Eye (tissue), 1 donor: ENCODE measurements at places on chromosomes 6 and 20.

DNA sequence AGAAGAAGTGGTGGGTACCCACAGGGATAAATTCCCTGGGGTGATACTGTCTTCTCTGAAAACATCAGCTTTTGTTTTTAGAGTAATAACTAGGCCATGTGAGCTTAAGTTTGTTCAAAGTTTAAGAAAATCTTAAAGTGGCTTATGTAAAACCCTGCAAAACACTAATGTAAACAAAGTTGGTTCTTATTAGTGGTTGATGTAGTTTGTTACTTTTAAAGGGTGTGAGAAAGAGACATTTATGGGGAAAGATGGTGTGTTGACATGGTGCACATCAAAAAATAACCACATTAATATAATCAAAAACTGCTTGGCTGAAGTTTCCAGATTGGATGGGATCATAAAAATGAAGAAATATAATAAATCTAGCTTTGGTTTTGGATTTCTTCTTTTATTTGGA lies 119.9 kb downstream of the LAMP5 start:
- DNase-seq = no peak

DNA sequence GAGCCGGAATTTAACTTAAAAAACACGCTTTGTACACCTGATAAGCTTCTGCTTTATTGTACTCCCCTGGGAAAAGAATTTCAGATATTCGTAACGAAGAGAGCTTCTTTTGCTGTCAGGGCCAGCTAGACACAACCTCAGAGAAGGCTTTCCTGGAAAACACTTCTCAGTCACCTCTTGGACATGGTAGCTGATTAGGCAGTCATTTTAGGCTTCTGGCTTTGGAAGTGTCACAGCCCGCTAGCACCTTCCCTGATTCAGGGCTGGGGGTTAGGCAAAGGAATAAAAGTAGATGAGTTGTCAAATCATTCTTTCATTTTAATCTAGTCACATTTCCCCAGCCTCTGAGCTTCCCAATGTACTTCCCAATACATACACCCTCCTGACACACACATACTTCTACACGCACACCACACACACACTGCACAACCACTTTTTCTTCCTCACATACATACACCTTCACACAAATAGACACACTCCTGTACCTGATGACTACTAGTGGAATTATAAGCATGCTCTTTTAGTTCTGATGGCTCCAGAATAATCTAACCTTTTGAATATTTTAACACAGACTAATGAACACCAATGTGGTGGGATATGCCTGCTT lies 34.9 kb upstream of the TINAG start:
- DNase-seq = no peak

GRCh38 chr20:25397096-25397495 lies 6.5 kb upstream of the ABHD12 start:
- DNase-seq = no peak

- no peak for DNase-seq
Observed at GRCh38 chr6:3919130-3919628, 70.0 kb downstream of the FAM50B start.

GRCh38 chr6:9745966-9746365 lies 668.9 kb downstream of the TFAP2A start:
- no peak for DNase-seq

DNA sequence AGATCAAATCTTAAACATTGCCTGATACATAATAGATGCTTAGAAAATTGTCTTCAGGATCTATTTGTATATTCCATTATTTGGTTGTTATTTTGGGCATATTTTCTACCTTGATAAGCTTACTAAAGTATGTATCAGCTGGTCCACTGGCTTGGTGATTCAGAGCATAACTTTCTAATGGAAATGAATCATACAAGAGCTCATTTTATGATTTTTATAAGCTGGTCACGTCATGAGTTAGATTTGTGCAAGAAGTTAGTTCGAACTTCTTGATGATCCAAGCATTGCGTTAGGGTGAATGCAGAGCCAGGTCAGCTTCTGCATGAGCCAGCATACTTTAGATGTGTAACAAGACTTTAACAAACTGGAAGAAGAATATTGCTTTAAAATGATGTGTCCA lies 144.5 kb upstream of the FLRT3 start:
- no peak for DNase-seq

GRCh38 chr20:41475503-41475902 lies 108.9 kb upstream of the EMILIN3 start:
- DNase-seq = peak; percentile 65

DNA sequence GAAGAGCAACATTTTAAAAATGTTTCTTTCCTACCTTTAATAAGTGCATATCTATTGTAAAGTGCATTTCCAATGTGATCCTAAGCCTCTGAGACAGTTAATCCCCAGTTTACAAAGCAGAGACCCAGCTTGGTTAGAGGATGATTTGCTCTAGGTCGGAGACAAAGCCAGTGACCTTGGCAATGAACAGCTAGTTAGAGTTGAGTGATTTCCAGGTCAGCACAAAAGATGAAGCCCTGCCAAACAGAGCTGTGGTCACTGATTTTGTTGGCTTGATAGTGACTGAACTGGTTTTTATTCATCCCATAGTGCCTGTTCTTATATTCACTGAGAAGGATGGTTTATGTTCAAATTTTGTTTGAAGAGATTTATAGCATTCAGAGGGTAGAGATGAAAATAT lies 56.6 kb upstream of the CD83 start:
- DNase-seq = no peak

- DNase-seq = no peak
Observed at GRCh38 chr6:69868252-69868804, 2.0 kb downstream of the COL19A1 start.

DNA sequence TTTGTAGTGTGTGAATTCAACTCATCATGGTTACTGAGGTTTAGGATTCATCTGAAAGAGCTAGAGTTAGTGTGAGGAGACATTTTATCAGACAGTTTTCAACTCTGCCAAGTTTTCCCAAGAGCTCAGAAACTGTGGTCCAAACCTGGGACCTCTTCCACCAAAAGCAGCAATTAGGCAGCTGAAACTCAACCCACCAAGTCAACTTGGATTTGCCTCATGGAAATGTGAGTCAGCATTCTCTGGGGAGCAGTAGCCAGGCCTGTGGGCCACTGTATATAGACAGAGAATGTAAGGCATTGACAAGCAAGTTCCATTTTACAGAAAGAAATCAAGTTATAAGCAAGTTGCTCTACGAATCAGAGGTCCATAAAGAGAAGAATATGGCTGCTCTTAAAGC lies 178.8 kb upstream of the HDDC2 start:
- no peak for DNase-seq

- no peak for DNase-seq
Observed at GRCh38 chr20:58694241-58695083, 1.9 kb downstream of the NPEPL1 start.

GRCh38 chr20:6836821-6837374 lies 69.4 kb downstream of the BMP2 start:
- DNase-seq = no peak

DNA sequence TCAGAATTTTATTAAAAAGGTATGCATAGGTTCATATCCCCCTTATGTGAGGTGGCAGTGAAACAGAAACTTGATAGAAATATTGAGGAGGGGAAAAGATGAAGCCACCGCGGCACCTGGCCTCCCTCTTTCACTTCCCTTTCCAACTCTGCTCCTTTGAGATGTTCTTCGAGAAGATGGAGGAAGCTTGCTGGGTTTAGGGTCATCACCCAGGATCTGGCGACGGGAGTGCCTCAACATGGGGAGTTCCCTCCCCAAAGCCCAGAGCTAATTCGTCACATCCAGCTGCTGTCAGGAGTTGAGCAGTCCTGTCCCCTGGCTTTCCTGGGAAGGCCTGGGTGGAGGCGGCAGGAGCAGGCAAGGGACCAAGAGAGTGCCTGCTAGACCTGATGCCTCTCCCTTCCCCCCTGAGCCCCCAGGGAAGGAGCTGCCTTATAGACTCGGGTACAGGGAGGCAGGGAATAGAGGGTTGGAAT lies 29.1 kb downstream of the RREB1 start:
- no peak for DNase-seq

- no peak for DNase-seq
Observed at GRCh38 chr20:39270837-39271604, 308.9 kb downstream of the DHX35 start.

DNA sequence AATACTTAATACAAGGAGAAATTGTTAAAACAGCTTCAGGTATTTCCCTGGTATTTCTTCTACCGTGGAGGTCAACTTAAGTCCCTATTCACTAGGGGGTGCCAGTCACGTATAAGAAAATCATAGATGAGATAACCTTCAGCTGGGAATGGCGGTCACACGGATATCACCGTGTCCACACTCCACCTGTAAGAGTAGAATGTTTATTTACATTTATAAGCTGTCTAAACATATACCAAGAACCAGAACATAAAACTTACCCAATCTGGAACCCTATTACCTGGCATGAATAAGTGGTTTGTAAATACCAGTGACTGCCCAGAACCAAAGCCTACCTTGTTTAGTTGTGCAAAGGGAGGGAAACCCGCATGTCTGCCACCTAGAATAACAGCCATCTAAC lies 1.9 kb upstream of the ELOVL4 start:
- DNase-seq = peak; percentile 71

- DNase-seq = no peak
Observed at GRCh38 chr6:167745670-167746389, 80.9 kb upstream of the AFDN start.

GRCh38 chr6:38316099-38316868 lies 323.4 kb downstream of the BTBD9 start:
- DNase-seq = no peak

DNA sequence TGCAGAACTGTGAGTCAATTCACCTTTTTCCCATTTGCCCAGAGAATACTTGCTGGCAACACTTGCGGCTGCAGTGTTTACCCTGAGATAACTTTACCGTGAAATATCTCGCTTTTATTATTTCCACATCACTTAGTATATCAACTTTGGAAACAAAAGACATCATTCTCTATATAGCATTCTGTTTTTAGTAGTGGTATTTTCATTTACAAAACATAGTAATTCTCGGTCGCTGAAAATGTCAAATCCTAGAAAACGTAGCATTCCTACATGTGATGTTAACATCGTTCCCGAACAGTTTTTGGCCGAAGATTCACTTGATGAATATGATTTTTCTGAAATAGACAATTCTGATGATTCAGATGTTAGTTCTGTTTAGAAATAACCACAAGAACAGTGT lies 52.0 kb downstream of the NHLRC1 start:
- peak; percentile 8 for DNase-seq

DNA sequence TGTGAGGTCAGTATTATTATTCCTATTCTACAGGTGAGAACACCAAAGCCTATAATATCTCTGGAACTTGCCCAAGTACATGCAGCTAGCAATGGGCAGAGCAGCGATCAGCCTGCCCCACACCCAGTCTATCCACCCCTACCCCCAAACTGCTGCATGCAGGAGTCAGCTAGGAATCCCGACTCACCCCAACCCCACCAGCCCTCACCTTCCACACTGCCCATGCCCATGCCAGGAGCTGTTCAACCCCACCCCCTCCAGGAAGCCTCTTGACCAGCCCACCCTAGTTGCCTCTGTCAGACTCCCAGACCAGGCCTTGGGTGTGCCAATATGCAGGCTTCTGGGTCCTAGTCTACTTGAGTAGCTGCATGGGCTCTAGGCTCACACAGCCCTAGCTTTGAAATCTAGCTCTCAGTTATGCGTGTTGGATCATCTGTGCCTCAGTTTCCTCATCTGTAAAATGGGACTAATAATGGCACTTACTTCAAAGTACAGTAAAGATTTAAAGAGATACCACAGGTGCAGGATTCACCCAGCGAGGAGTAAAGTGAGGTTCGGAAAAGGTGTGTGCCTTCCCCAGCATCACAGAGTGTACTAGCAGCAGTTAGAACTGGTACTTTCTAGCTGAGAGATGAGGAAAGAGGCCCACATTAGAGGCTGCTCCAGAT lies 173.2 kb downstream of the VEGFA start:
- DNase-seq = no peak

GRCh38 chr20:52817511-52817910 lies 154.6 kb upstream of the TSHZ2 start:
- DNase-seq = no peak

DNA sequence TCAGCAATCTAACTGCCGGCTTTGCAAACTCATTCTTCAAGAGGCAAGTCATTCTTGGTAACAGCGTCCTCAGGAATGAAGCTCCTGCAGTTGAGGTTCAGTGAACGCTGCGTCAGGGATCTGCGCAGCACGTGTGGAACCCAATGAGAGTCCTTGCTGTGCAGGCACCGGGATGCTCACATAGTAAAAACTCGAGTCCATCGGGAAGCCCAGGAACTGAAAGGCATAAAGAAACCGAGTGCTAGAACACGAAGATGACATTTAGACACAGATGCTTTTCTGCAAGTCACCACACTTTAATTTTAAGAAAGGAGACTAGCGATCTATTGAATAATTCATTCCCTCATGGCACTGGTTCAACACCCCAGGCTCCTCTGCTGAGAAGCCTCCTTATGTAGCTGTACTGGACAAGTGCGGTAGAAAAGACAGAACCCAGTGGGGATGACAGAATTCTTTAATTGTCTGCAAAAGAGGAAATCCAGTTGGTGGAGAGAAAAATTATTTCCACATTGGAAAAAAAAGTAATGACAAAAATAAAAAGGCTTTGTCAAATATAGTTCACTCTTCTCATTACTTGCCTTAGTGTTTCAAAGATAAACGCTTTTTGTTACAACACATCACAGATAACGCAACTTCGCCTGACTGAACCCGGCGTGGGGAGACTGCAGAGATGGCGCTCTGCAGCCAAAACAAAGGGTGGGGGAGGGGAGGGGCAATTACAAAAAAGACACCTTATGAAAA lies 1.9 kb upstream of the AFDN start:
- DNase-seq = peak; percentile 66
